ENCODE measurements at places on chromosomes 11 and 22. TPM values are rescaled to one million over a fixed set of nuclear protein-coding genes. Genes with fewer than 3 reads are reported as not detected.

- no peak overlapping the region for H3K4me3 ChIP-seq
- DNase-seq, result no peak
- no peaks in the 10 kb centered on the region for H3K27me3 ChIP-seq
- H3K36me3 ChIP-seq, result no peaks in the 10 kb centered on the region
- H3K4me1 ChIP-seq, result peaks cover 63% of the 10 kb centered on the region
- peak overlapping the region; percentile 39 for H3K27ac ChIP-seq
Observed at GRCh38 chr11:61694602-61694939, 14.4 kb downstream of the DAGLA start.

PLAAT5 gene
- not detected for total RNA-seq

GRCh38 chr11:9396752-9397151 lies 12.3 kb downstream of the IPO7 start:
- H3K27me3 ChIP-seq, result no peaks in the 10 kb centered on the region
- no peaks in the 10 kb centered on the region for H3K36me3 ChIP-seq
- peaks cover 19% of the 10 kb centered on the region for H3K4me1 ChIP-seq
- DNase-seq, result no peak

DNA sequence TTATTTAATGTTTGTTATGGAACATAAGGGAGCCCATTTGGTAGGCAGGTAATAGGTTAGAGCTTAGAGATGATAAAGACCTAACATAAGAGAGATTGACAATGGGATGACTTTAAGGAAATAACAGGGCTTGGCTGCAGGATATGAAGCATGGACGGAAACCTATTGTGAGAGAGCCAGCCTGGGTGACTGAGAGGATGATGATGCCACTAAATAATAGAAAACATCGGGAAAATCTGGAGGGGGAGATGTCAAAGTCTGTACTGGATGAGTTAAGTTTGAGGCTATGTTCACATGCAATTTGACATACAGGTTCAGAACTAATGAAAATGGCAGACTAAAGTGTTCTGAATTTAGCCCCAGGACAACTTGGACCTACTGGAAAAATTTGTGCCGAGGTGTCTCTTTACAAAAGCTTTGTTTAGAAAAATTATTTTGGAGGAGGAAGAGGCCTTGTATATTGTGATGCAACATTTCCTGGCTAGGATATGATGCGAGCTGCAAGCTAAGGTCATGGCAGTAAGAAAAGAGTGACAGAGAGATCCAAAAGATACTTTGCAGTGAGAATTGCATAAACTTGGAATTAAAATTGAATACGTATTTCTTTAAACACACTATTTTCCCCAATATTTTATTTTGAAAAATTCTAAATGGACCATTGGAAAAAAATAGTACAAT lies 339.3 kb upstream of the PLET1 start:
- H3K27ac ChIP-seq, result no peak overlapping the region
- H3K4me1 ChIP-seq, result peaks cover 4% of the 10 kb centered on the region
- H3K36me3 ChIP-seq, result no peaks in the 10 kb centered on the region
- no peaks in the 10 kb centered on the region for H3K27me3 ChIP-seq
- H3K4me3 ChIP-seq, result no peak overlapping the region
- peak; percentile 54 for DNase-seq

APOC3 gene
- not detected for total RNA-seq

LIPT2 gene
- 3.4 TPM for total RNA-seq

DNA sequence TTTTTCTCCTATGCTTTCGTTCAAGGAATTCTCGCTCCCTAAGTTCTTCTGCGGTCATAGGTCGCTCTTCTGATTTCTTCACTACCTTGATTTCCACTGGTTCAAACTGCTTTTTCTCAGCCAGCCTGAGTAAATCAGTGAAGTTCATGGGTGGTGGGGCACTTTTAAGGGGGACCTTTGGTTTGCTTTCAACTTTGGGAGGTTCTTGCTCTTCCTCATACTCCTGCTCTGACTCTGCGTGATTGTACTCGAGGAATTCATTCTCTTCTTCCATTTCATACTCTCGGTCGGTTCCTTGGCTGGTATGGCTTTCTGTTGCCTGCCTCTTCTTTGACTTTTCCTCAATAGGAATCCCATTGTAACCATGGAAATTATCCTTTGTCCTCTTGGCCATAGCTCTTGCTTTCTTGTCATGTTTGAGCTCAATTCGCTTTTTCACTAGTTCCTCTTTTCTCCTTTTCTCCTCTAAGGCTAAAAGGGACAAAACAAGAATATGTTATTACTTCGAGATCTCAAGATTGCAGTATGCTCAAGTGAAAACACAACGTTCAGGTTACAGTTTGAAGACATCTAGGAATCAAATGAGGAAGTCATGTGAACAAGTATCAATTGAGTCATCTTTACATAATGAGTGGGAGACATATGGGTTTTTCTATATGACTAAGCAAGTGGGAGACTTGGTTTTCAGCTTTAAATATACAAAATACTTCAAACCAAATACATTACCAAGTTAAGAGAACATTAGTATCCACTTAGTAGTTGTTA lies 16.2 kb downstream of the MISFA start:
- no peaks in the 10 kb centered on the region for H3K27me3 ChIP-seq
- H3K4me1 ChIP-seq, result peaks cover 14% of the 10 kb centered on the region
- DNase-seq, result no peak
- H3K36me3 ChIP-seq, result peaks cover 28% of the 10 kb centered on the region
- no peak overlapping the region for H3K4me3 ChIP-seq

- H3K27ac ChIP-seq, result no peak overlapping the region
- peaks cover 23% of the 10 kb centered on the region for H3K36me3 ChIP-seq
- no peak overlapping the region for H3K4me3 ChIP-seq
Observed at GRCh38 chr11:69078930-69079605, 30.3 kb downstream of the TPCN2 start.

- peak overlapping the region; percentile 55 for H3K27ac ChIP-seq
- no peaks in the 10 kb centered on the region for H3K27me3 ChIP-seq
- H3K4me3 ChIP-seq, result no peak overlapping the region
- no peaks in the 10 kb centered on the region for H3K36me3 ChIP-seq
- peaks cover 20% of the 10 kb centered on the region for H3K4me1 ChIP-seq
Observed at GRCh38 chr22:25137577-25138525, 61.8 kb upstream of the CRYBB3 start.

GRCh38 chr11:126732981-126733380 lies 267.6 kb downstream of the KIRREL3 start:
- no peaks in the 10 kb centered on the region for H3K4me1 ChIP-seq
- no peak overlapping the region for H3K4me3 ChIP-seq
- H3K27ac ChIP-seq, result no peak overlapping the region
- DNase-seq, result no peak
- H3K36me3 ChIP-seq, result no peaks in the 10 kb centered on the region

GRCh38 chr11:102564110-102564509 lies 33.6 kb upstream of the MMP7 start:
- H3K36me3 ChIP-seq, result no peaks in the 10 kb centered on the region
- no peak overlapping the region for H3K4me3 ChIP-seq
- no peaks in the 10 kb centered on the region for H3K27me3 ChIP-seq
- H3K27ac ChIP-seq, result no peak overlapping the region

GRCh38 chr11:63887386-63887999 lies 29.5 kb downstream of the RCOR2 start:
- H3K27me3 ChIP-seq, result no peaks in the 10 kb centered on the region
- H3K36me3 ChIP-seq, result no peaks in the 10 kb centered on the region
- peaks cover 8% of the 10 kb centered on the region for H3K4me1 ChIP-seq
- no peak overlapping the region for H3K27ac ChIP-seq
- no peak overlapping the region for H3K4me3 ChIP-seq

- H3K4me3 ChIP-seq, result no peak overlapping the region
- H3K27ac ChIP-seq, result no peak overlapping the region
- H3K27me3 ChIP-seq, result no peaks in the 10 kb centered on the region
- H3K4me1 ChIP-seq, result no peaks in the 10 kb centered on the region
Observed at GRCh38 chr11:70729949-70730348, 331.6 kb downstream of the CTTN start.

DNA sequence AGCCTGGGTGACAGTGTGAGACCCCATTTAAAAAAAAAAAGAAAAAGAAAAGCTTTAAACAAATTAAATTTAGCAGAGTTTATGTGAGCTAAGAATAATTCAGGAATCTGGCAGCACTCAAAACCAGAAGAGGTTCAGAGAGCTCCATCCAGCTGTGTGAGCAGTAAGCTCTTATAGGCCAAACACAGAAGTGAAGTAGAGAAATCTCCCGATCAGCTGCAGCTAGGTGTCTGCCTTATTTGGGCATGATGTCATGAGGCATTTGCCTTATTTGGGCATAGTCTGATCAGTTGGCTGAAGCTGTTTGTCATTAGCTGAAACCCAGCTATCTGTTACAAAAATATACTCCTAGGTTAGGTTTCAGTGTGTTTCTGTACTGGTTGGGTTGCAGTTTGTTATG lies 8.2 kb downstream of the MS4A15 start:
- H3K27me3 ChIP-seq, result peaks cover 23% of the 10 kb centered on the region
- no peak overlapping the region for H3K27ac ChIP-seq
- no peak overlapping the region for H3K4me3 ChIP-seq
- no peaks in the 10 kb centered on the region for H3K36me3 ChIP-seq
- DNase-seq, result no peak

DNA sequence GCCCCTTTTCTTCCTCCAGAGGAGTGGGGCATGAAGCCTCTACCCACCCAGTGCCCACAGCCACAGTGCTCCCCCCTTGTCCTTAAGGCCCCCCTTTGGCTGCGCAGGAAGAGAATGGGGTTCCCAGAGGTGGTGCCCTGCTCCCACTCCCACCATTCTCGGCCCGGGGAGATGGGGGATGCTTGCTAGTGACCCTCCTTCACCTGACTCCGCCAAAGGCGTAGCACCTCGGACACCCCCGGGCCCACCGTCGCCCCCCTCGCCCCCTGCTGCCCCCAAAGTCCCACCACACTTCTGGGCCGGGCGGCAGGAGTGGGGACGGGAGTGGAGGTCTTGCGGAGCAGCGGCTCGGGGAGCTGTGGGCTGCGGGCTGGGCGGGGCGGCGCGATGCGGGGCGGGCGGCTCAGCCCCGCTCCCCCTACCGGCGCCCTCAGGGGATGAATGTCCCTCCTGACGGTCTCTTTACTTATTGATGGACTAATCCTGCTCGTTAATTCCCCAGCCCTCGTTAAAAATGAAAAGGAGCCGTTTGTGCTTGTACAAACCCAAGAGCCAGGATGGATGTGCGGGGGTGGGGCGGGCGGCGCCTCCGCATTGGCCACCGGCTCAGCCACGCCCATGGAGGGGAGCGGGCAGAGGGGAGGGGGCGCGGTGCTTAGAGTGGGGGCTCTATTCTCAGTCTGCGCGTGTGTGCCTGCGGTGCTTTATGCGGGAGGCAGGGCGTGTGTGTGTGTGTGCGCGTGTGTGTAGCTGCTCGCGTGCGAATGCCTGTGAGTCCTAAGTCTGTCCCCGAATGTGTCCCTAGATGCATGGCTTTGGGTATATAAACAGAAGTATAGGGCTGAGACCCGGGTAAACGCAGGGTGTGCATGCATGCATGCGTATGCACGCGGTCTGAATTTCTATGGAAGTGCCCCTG lies 25.6 kb downstream of the SYT7 start:
- no peaks in the 10 kb centered on the region for H3K36me3 ChIP-seq
- H3K4me3 ChIP-seq, result no peak overlapping the region
- H3K4me1 ChIP-seq, result no peaks in the 10 kb centered on the region

DNA sequence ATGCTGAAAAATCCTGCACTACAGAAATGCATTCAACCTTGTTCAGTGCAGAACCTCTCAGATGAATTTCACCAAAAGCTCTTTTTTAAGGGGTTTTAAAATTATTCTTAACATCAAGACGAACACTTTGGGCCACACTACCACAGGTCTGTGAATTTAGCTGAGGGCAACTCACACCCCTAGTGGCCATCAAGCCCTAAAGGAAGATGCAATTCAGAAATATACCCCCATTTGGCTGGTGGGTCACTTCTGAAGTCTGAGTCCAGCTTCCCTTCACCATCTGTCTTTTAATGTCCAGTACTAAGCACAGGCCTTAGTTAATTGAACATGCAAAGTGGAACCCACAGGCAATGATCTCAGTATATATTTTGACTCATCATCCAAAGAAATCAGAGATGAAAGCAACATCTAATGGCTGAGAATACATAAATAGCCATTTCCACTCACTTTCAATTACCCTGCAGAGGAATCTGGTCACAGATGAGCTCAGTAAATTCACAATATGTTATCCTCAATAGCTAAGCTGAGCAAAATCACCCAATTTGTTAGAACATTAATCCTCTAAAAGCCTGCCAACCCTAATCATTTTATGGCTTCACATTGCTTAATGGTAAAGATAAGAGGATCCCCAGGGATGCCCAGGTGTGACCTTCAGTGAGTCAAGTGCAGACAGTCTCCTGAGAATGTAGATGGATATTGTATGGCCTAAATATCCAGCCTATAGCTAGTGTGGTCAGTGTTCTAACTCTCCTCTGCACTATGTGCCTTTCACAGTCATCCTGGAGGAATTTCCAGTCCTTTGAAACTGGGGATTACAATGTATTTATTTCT lies 50.3 kb downstream of the FAM76B start:
- no peaks in the 10 kb centered on the region for H3K4me1 ChIP-seq
- no peak overlapping the region for H3K4me3 ChIP-seq
- H3K36me3 ChIP-seq, result no peaks in the 10 kb centered on the region
- no peaks in the 10 kb centered on the region for H3K27me3 ChIP-seq
- no peak for DNase-seq

SLC6A5 gene
- total RNA-seq, result not detected

- no peak overlapping the region for H3K4me3 ChIP-seq
- no peaks in the 10 kb centered on the region for H3K36me3 ChIP-seq
- peaks cover 32% of the 10 kb centered on the region for H3K4me1 ChIP-seq
- peak; percentile 25 for DNase-seq
- H3K27me3 ChIP-seq, result no peaks in the 10 kb centered on the region
Observed at GRCh38 chr11:66081505-66081904, 11.4 kb downstream of the PACS1 start.

APOA1 gene
- total RNA-seq, result not detected

DNA sequence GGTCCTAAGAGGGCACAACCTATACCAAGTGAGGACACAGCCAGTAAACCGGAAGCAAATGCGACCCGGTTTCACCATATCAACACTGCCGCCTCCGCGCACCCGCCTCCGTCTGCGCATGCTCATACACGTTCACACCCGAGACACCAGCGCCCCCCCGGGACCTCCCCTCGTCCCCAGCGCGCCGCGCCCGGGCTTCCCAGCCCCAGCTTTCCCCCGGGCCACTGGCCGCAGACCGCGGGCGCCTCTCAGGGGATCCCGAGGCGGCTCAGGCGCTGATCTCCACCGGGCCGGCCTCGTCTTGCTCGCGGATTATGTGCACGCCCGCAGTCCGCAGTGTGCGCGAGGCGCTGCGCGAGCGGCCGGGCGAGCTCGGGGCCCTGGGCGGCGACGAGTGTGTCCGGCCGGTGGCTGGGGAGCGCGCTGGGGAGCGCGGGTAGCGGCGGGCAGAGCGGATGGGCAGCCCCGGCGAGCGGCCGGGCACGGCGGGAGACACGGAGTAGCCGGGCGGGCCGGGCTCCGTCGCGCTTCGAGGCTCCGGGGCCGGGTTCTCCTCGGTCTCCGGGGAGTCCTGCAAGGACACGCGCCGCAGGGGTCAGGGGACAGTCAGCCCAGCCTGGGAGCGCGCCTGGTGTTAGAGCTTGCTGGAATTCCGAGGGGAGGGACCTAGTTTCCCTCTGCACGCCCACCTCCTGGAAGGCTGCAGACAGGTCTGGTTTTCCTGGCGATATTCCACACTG lies 2.0 kb downstream of the HEPN1 start:
- no peaks in the 10 kb centered on the region for H3K27me3 ChIP-seq
- peaks cover 9% of the 10 kb centered on the region for H3K4me1 ChIP-seq
- H3K27ac ChIP-seq, result peak overlapping the region; percentile 54
- no peak overlapping the region for H3K4me3 ChIP-seq
- peak; percentile 77 for DNase-seq
- H3K36me3 ChIP-seq, result no peaks in the 10 kb centered on the region

OR4S1 gene
- total RNA-seq, result not detected
